Smooth muscle cell of bladder (primary cell): ENCODE measurements at places on chromosomes 5 and 9. TPM values are rescaled to one million over a fixed set of nuclear protein-coding genes. Genes with fewer than 3 reads are reported as not detected.

Gene EEIG1
- total RNA-seq, result 8.5 and 22.0 TPM in 2 replicates

Gene BTNL9
- not detected in 2 replicates for total RNA-seq

Gene TMEM174
- not detected in 2 replicates for total RNA-seq

Gene SLC30A5
- 78.9 and 95.8 TPM in 2 replicates for total RNA-seq

Gene LEAP2
- 0.14 and 0.37 TPM in 2 replicates for total RNA-seq

Gene OBP2B
- total RNA-seq, result not detected in 2 replicates

Gene ADCY2
- total RNA-seq, result 0.14 and 0.65 TPM in 2 replicates

Gene WDR31
- 1.8 and 3.4 TPM in 2 replicates for total RNA-seq

Gene TMEM252
- not detected in 2 replicates for total RNA-seq

Gene ZFP37
- 2.3 and 2.4 TPM in 2 replicates for total RNA-seq

Gene SLC1A3
- total RNA-seq, result 1.1 and 3.5 TPM in 2 replicates

Gene NFIB
- 9.7 and 13.6 TPM in 2 replicates for total RNA-seq

Gene TSSK1B
- total RNA-seq, result 0.09 and 0.14 TPM in 2 replicates

Gene PCDHB15
- 0.46 and 0.71 TPM in 2 replicates for total RNA-seq

Gene SPEF2
- 1.1 and 2.2 TPM in 2 replicates for total RNA-seq

Gene IFNA2
- total RNA-seq, result not detected in 2 replicates

Gene JAKMIP2
- under 0.01 and 0.57 TPM in 2 replicates for total RNA-seq

Gene TERT
- total RNA-seq, result not detected in 2 replicates

Gene SLC4A9
- not detected in 2 replicates for total RNA-seq

Gene LVRN
- total RNA-seq, result 0.18 and 0.28 TPM in 2 replicates

Gene CDX1
- under 0.01 and 0.09 TPM in 2 replicates for total RNA-seq

Gene C5orf58
- not detected in 2 replicates for total RNA-seq

Gene CTSL
- 574 and 635 TPM in 2 replicates for total RNA-seq

Gene NEUROG1
- not detected in 2 replicates for total RNA-seq

Gene NUTM2F
- total RNA-seq, result not detected in 2 replicates

Gene SLC45A2
- 0.14 and 0.18 TPM in 2 replicates for total RNA-seq

Gene SPAAR
- total RNA-seq, result 0.18 TPM in 1 of 2 replicates, not detected in the other

Gene NOXA1
- total RNA-seq, result 0.46 and 0.57 TPM in 2 replicates

Gene RAB3C
- total RNA-seq, result under 0.01 TPM in 1 of 2 replicates, not detected in the other

Gene DRD1
- total RNA-seq, result under 0.01 and 0.14 TPM in 2 replicates

Gene FAM221B
- not detected in 2 replicates for total RNA-seq

Gene SYNPO
- 2.7 and 4.0 TPM in 2 replicates for total RNA-seq

Gene LAMC3
- 0.09 and 0.28 TPM in 2 replicates for total RNA-seq

Gene UGCG
- total RNA-seq, result 115 and 124 TPM in 2 replicates

Gene ANKRD18A
- total RNA-seq, result not detected in 2 replicates

Gene OCLN
- total RNA-seq, result 0.37 and 0.43 TPM in 2 replicates

Gene ANXA6
- total RNA-seq, result 482 and 529 TPM in 2 replicates

Gene MLANA
- total RNA-seq, result not detected in 2 replicates

Gene TLR4
- 4.1 and 5.3 TPM in 2 replicates for total RNA-seq

Gene HMGCR
- total RNA-seq, result 124 and 176 TPM in 2 replicates

Gene AGXT2
- total RNA-seq, result not detected in 2 replicates

Gene DNAI1
- not detected in 2 replicates for total RNA-seq

Gene SPATA31A3
- not detected in 2 replicates for total RNA-seq

Gene FRRS1L
- total RNA-seq, result 0.09 and 0.14 TPM in 2 replicates

Gene PRDM9
- total RNA-seq, result not detected in 2 replicates

Gene BHMT2
- total RNA-seq, result 3.4 and 6.6 TPM in 2 replicates

Gene IFNA21
- total RNA-seq, result not detected in 2 replicates

Gene DMRTA1
- total RNA-seq, result 0.14 and 0.28 TPM in 2 replicates

Gene AHRR
- total RNA-seq, result 21.9 and 27.0 TPM in 2 replicates
